ENCODE measurements at places on chromosomes 3 and 15. TPM values are rescaled to one million over a fixed set of nuclear protein-coding genes. Genes with fewer than 3 reads are reported as not detected.

- no peak for DNase-seq
Observed at GRCh38 chr3:11019116-11019819, 26.7 kb downstream of the SLC6A1 start.

GRCh38 chr15:95113041-95113440, 881.7 kb downstream of the MCTP2 start:
- DNase-seq = no peak

GRCh38 chr15:83887404-83887803, 233.5 kb downstream of the ADAMTSL3 start:
- no peak for DNase-seq

DNA sequence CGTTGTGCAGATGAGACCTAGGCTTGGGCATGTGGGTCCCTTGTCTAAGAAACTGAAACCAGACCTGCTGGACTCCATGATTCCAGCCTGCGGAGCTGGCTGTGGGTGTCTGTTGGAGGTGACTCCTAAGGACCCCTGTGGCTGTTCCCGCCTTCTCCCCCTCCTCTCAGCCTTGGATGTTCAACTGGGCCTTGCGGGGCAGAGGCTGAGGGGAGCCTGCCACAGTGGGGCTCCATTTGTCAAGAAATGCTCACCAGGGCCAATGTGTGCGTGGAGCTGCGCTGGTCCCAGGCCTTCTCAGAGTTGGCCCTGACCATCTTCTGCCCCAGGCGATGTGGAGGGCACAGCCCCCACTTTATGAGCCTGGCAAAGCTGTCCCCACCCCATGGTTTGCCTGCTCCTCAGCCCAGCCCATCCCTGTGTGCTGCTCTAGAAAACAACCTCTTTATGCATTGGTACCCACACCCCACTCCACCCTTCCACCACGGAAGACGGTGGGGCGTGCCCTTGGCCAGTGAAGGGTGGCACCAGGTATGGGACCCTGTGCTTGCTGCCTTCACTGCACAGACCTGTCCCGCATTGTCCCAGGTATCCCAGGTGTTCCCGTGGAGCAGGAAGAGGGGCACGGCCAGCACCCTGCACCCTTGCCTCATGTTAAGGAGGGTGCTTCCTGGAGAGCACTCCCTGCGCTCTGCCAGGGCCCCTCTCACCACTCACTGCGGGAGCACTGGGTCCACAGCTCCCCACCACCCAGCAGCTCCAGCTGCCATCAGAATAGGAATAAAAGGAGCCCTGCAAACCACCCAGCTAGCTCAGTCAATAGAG, 7.9 kb downstream of the MESP2 start:
- DNase-seq = no peak

DNA sequence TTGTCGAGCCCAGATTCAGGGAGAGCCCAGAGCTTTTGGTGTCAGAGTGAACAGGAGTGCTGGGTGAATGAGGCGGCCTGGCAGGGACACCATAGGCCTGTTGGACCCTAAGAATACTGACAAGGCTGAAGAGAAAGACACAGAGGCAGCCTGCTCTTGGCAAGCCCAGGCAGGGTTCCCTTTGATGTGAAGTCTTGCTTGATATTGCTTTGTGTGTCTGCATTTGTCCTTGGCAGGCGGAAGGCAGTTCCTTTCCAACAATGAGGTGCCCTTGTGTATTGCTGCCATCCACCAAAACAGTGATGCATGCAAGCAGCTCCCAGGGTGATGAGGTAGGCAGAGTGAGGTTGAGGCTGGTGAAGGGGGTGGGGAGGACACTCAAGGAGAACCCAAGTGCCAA, 152.7 kb upstream of the TSC22D2 start:
- DNase-seq = no peak

- DNase-seq = no peak
Observed at GRCh38 chr3:20104167-20104661, 64.0 kb downstream of the KAT2B start.

GRCh38 chr3:135576751-135577150, 388.8 kb upstream of the PPP2R3A start:
- DNase-seq = no peak

GRCh38 chr3:194277104-194277785, 73.9 kb downstream of the CPN2 start:
- peak; percentile 43 for DNase-seq

GRCh38 chr3:127629467-127630403, 750 bp downstream of the PODXL2 start:
- no peak for DNase-seq

DBR1 gene
- total RNA-seq = 16.8 TPM

- no peak for DNase-seq
Observed at GRCh38 chr3:153233986-153234385, 72.0 kb downstream of the RAP2B start.
